ENCODE measurements at places on chromosomes 6 and 20.
A peak's percentile ranks its signal among the peaks of the same experiment; 100 is the strongest.

DNA sequence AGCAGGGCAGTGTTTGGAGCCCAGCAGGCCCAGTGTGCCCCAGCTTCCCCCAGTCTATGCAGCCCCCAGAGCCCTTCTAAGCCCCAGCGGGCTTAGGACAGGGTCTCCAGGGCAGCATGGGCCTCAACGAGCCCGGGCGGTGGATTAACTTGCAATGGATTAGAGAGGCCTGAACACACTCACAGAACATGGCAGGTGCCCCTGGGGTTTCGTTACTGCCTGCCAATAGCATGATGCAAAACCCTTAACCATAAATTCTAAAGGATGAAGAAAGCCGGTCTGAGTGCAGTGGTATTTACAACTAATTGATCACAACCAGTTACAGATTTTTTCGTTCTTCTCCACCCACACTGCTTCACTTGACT lies 18.9 kb downstream of the ENTPD6 start:
- DNase-seq = no peak

GRCh38 chr6:79686707-79687309 lies 55.7 kb downstream of the SH3BGRL2 start:
- DNase-seq = no peak

DNA sequence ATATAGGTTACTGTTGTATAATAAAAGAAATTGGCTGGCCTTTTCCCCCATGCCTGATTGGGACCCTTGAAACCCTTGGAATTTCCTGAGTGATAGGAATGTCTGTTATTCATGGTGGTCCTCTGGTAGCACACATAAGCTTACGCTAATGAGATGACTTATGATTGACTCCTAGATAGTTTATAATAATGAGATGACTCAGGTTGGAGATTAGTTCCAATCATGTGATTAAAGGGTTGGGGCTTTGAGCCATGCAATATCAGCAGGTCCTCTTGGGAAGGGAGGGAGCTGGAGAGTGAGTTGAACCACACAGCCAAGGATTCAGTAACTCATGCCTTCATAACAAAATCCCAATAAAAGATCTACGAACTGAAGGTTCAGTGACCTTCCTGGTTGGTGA lies 407.6 kb upstream of the MANEA start:
- no peak for DNase-seq

GRCh38 chr20:17941087-17941825 lies 27.3 kb downstream of the SNX5 start:
- no peak for DNase-seq

DNA sequence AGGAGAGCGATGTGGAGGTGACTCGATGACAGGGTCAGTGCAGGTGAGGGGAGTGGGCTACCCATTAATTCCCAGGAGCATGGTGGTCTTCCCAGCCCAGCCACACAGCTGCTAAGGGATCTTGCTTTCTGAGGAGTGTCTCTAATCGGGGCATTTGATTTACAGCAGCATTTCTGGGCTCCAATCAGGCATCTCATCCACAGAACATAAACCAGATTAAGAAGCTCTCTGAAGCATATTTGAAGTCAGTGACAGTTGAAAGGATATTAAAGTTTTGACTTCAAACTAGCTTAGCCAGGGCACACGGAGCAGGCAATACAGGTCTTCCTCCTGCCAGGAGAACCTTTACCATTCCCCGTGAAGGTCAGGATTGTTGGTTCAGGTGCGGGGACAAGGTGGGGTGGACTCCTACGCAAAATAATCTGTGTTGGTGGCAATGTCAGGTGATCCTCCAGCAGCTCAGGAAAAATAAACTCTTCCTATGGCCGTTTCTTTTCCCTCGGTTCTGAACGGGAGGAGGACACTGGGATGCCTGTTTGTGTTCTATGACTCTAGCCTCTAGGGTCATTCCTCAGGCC lies 39.9 kb upstream of the ZNF831 start:
- DNase-seq = no peak

GRCh38 chr20:57596998-57597939 lies 23.0 kb downstream of the ZBP1 start:
- DNase-seq = peak; percentile 83

DNA sequence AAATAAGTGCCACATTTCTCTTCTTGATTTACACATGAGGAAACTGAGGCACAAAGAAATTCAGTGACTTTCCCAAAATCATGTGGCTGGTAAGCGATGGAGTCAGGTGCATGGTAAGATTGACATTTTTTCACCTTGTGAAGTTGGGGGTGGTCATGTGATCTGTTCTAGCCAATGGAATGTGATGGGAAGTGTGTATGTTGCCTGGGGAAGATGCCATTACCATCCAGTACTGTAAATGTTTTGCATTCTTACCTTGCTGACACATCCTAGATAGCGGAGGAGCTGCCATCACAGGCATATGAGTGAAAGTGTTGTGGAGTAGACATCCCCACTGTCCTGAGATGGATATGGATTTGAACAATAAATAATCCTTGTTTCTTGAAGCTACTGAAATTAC lies 499.6 kb upstream of the SULF2 start:
- DNase-seq = no peak

- no peak for DNase-seq
Observed at GRCh38 chr6:105459864-105460263, 57.0 kb upstream of the PREP start.

DNA sequence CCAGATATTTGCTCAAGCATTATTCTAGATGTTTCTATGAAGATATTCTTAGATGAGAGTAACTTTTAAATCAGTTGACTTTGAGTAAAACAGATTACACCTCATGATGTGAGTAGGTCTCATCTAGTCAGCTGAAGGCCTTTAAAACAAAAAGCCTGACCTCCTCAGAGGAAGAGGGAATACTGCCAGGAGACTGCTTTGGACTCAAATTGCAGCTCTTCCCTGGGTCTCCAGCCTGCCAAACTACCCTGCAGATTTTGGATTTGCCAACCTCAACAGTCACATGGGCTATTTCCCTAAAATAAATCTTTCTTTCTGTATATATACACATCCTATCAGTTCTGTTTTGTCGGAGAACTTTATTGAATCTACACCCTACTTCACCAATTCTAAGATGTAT lies 182.5 kb upstream of the TENT5A start:
- no peak for DNase-seq

DNA sequence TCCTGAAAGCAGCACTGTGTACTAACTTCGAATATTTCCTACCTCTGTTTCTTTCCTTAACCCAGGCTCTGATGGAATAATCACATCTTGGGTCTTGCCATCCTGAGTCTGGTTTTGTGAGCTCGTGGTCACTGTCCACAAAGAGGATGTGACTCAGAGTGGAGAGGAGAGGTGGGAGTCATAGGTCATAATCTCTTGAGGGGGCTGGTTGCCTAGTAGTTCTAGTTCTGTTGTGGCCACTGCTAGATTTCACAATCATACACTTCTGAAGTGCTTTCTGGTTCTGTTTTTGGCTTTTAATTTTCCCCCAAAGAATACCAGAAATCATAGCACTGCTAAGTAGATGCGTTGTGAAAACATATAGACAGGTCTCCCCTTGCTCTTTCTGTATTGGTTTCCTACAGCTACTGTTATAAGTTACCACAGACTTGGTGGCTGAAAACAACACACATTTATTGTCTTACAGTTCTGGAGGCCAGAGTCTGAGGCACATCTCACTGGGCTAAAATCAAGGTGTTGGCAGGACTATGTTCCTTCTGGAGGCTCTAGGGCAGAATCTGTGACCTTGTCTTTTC lies 102.8 kb downstream of the NRSN1 start:
- no peak for DNase-seq

DNA sequence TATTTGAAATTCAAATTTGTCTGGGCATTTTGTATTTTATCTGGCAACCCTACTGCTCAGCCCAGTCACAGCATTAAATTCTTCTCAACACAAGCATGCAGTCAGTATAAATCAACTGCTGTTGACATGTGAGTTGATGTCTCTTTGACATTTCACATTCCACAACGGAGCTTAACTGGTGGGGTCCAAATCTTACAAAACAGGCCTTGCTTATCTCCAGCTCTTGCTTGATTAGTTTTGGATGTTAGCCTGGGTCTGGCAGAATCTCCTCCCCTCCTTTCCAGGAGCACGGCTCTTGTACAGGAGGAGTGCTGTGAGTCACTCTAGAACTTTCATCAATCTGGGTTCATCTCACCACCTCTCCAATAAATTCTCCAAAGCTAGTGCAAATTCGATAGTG lies 80.8 kb upstream of the PHACTR1 start:
- DNase-seq = no peak

GRCh38 chr20:54600634-54601033 lies 125.2 kb downstream of the DOK5 start:
- DNase-seq = no peak

DNA sequence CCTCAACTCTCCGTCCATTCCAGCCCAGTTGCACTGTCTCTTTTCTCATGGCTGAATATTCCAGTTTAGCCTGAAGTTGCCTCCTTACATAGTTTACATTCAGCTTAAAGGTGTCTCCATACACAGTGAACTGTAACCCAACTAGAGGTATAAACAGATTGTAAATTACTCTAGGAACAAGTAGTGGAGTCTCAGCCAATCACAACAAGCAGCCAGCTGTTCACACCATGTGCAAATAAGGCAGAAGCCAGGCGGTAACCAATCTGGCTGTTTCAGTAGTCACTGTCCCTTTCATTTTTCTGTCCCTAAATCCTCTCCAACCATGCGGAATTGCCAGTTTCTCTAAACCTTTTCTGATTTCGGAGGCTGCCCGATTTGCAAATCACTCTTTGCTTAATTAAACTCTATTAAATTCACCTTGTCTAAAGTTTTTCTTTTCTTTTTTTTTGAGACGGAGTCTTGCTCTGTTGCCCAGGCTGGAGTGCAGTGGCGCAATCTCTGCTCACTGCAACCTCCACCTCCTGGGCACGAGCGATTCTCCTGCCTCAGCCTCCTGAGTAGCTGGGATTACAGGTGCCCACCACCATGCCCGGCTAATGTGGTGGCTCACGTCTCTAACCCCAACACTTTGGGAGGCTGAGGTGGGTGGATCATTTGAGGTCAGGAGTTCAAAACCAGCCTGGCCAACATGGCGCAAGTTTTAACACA lies 37.6 kb upstream of the GFOD1 start:
- DNase-seq = no peak

- no peak for DNase-seq
Observed at GRCh38 chr20:57500962-57501361, 24.0 kb downstream of the CTCFL start.

- no peak for DNase-seq
Observed at GRCh38 chr6:52691718-52692117, 20.8 kb downstream of the TMEM14A start.

DNA sequence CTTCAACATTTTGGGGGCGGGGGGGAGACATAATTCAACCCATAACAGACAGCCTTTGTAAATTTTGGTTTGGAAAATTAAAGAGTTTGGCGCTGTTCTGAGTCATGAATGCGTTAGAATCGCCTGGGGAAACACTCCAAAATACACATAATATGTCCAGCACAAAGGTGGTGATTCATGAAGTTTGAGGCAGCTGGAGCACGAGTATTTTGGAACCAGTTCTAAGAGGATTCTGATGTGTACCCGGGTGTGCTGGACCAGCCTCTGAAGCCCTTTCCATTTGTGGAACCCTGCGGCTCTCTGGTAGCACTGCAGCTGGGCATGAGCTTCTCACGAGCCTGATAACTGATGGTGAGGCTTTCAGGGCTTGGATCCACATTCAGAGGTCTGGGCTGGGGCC lies 4.7 kb downstream of the GMPR start:
- DNase-seq = no peak

- no peak for DNase-seq
Observed at GRCh38 chr6:168226902-168227318, 92.7 kb downstream of the DACT2 start.

GRCh38 chr6:139595183-139595582 lies 220.7 kb upstream of the CITED2 start:
- no peak for DNase-seq

GRCh38 chr6:156334966-156335365 lies 442.2 kb upstream of the ARID1B start:
- no peak for DNase-seq

DNA sequence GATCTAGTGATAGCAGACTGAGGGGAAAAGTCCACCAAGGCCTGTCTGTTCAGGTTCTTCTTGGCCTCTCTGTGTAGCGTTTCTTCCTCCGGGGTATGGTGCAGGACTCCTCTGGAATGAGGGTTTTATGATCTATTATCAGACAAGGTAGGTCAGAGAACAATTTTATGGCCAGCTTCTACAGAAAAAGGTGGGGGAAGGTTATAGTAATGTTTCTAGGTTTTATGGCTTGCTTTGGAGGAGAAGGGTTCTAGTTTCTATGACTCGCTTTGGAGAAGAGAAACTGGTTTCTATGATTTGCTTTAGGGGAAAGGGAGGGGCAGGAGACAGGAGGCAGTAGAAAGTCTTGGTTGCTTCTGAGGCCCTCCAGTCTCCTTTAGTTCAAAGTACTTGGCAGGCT lies 144.8 kb upstream of the LAMA2 start:
- no peak for DNase-seq

DNA sequence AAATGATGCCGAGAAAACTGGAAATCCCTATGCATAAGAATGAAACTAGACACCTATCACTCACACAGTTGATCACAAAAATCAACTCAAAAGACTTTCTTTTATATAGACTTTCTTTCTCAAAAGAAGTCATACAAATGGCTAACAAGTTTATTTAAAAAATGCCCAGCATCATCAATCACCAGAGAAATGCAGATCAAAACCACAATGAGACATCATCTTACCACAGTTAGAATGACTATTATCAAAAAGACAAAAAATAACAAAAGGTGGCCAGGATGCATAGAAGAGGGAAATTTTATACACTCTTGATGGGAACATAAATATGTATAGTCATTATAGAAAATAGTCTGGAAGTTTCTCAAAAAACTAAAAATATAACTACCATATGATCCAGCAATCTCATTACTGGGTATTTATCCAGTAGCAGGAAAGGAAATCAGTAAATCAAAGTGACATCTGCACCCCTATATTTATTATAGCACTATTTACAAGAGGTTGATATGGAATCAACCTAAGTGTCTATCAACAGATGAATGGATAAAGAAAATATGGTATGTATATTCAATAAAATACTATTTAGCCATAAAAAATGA lies 3.4 kb upstream of the RNF217 start:
- no peak for DNase-seq

- no peak for DNase-seq
Observed at GRCh38 chr6:3801960-3802359, 47.2 kb upstream of the FAM50B start.

- DNase-seq = no peak
Observed at GRCh38 chr20:18541741-18542140, 25.5 kb upstream of the SMIM26 start.

- DNase-seq = no peak
Observed at GRCh38 chr6:8170245-8170644, 67.9 kb upstream of the EEF1E1 start.

- DNase-seq = no peak
Observed at GRCh38 chr6:134145786-134146185, 93.4 kb upstream of the SLC2A12 start.

DNA sequence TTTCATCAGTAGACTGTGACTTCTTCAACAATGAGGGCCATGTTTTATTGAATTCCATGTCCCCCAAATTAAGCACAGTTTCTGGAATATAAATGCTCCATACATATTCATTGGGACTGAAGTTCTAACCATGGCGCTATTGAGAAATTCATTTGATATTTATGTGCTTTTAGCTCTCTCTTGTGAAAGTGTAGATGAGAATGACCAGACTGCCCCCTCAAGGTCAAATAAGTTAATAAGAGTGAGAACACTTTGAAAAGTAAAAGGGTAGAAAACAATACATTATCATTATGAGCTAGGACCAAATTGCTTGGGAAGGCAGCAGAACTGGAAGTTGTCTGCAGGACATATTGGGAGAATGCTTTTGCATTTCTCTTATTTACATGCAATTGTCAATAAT lies 597.9 kb downstream of the EPM2A start:
- no peak for DNase-seq

GRCh38 chr20:11080010-11080409 lies 406.2 kb upstream of the JAG1 start:
- DNase-seq = no peak
